Stimulated activated CD8-positive, alpha-beta memory T cell treated with anti-CD3 and anti-CD28 coated beads, Interleukin-12 subunit alpha, Interleukin-12 subunit beta, amount 100 ng/mL, for 4 hours (primary cell): ENCODE measurements at places on chromosomes 12 and 14.

GRCh38 chr12:111192647-111193046, 176.2 kb downstream of the PHETA1 start:
- no peak for DNase-seq

DNA sequence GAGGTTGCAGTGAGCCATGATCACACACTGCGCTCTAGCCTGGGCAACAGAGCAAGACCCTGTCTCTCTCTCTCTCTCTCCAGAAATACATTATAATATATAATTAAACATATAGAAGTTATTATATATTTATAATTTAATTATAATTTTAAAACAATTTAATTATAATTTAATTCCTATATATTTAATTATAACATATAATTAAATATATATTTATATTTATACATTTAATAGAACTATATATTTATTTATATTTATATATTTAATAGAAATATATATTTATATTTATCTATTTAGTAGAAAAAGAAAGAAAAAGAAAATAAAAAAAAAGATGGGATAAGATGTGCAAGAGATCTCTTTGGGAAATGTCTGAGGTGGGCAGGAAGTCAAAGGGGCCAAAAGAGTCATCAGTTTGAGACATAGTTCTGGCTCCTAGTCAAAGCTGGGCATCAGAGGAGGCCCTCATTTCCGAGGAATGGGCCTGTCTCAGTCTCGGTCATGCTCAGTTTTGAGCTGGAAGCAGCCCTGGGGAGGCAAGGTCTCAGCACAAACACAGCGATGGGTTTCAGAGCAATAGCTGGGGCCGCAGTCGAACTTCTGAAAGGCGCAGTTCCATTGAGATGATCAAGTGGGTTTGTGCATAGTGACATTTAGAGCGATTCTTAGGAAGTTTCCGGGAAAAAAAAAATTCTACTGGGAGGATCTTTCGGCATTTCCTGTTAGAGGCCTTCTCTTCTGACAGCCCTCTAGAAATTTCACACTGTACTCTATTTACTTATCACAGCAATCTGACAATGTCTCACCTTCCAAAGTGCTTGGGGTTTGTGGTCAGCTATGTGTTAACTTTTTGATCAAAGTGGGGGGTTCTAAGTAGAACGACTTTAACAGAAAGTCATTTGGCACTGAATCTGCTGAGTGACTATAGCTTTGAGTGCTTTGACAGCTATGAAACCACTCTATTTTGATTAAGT, 58.7 kb upstream of the GZMB start:
- DNase-seq: no peak

DNA sequence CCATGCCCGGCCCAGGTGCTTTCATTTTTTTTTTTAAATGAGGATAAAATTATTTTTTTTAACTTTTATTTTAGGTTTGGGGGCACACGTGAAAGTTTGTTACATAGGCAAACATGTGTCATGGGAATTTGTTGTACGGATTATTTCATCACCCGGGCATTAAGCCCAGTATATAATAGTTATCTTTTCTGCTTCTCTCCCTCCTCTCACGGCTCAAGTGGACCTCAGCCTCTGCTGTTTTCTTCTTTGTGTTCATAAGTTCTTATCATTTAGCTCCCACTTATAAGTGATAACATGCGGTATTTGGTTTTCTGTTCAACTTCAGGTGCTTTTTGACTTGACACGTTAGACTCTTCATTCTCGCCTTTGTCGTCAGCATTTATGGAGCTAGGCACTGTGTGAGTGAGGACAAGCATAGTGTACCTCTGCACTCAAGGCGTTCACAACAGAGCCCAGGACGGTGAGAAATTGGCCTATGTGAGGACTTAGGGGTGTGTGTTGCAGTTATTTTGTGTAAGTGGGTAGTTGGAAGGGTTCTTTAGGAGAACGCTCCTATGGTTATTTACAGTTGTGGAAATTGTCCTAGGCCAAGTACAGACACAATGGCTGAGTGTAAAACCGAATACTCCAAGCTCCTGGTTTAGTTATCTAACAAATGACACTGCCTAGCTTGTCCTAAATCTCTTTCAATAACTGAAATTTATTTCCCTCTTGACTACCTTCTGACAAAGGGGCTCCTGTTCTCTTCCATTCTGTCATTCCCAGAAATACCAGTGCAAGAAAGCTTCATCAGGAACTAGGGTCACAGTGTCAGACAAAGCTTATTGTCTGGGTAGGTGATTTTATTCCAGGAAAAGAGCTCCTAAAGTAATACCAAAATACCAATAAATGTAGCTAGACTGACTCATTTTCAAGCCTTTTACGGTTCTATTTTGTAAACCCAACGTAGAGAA, 200.5 kb upstream of the PRICKLE1 start:
- no peak for DNase-seq

DNA sequence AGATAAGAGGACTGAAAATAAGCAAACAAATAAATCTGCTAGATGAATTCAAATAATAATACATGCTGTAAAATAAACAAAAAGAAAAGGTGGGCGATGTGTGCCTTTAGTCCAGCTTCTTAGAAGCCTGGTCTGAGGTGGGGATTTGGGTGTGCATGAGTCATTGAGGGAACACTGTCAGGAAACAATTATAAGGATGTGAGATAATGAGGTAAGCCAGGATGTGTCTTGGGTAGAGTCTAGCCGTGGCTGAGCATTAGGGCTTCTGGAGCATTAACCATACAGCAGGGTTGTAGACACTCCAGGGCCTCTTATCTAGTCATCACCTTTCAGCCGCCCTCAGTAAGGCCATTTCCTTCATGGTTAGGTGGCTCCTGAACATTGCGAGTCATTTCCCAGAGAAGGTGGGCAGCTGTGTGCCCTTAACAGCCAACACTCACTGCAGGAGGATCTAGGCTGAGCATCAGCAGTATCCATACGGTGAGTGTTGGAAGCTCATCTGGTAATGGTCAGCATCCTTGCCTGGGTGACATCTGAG, 405.6 kb downstream of the GLT1D1 start:
- no peak for DNase-seq

GRCh38 chr14:71855399-71856036, 76.7 kb upstream of the RGS6 start:
- DNase-seq: no peak

DNA sequence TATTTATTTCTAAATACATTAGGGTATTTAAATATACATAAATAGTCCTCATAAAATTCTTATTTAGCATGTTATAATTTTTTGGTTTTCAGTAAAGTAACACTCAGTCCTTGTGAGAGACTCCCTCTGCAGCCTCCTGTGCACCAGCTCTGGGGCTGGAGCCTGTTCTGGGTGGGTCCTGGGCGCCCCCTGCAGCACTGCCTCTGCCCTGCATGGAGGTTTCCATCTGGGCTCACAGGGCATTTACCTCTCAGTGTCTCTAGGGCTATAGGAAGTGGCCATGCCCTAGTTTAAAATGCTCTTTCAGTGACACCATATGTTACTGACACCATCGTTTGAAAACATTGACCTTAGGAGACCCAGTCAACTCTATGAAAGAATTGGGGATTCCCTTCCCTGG, 1155.2 kb downstream of the TMEM121 start:
- no peak for DNase-seq

- no peak for DNase-seq
Measured at GRCh38 chr12:79329933-79330332, 360.8 kb downstream of the PAWR start.

DNA sequence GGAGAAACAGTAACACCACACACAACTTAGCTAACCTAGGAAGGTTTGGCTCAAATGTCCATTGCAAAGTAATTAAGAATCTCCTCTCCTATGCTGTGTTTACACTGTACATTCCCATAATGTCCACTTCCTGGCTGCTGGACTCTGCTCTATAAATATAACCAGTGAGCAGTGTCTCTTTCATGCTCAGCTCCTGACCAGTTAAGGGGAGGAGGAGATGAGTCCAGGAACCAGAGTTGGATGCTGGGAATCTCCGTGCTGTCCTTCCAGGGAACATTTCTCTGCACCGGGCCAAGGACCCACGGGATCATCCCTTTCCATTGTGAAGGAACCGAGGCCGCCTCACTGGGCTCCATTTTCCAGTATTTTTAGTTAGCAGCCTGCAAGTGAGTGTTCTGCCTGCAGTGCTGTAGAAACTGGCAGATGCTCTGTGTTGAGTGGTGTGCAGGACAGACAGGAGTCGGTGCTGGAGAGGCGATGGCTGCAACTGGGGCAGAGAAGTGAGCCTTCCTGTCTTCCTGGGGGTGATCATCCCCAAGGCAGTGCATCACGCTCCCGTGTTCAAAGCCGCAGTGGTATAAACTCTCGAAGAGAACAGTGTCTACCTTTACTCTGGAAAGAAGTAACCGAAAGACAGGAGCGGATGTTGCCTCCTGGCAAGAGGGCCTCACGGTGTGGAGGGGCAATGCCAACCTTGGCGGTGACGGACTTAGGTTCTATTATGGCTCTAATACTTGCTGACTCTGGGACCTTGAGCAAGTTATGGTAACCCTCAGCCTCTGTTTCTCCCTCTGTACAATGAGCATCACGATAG, 195.5 kb downstream of the CACNA1C start:
- DNase-seq: no peak

- DNase-seq: no peak
Measured at GRCh38 chr14:104882325-104882973, 17.4 kb downstream of the CEP170B start.

- DNase-seq: no peak
Measured at GRCh38 chr14:96192975-96193805, 11.4 kb upstream of the BDKRB2 start.

DNA sequence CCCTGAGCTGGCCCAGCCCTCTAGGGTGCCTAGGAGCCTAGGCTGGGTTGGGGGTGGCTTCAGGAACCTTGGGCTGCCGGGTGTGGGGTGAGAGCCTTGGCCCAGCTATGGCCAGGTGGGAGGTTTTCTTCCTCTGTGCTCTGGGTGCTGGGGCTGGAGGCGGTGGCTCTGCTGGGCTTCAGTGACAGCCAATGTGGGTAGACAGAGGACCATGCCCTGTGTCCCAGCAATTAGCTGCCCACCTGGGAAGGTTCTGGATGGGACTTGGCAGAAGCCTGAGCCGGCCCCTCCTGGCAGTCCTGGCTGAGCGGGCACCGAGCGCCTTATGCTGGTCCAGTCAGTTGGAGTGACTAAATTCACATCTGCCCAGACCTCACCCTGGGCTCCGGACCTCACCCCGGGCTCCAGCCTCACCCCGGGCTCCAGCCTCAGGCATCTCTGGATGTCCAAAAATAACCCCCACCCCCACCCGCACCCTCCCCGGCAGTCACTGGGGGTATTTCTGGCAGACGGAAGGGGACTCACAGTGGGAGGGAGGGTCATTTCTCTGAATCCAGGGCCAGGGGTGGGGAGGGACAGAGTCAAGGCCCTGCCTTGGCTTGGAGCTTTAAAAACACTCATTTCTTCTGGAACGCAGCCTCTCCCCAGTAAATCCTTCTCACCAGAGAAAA, 46.9 kb downstream of the CYP46A1 start:
- DNase-seq: no peak

GRCh38 chr12:114684098-114684869, at the start of gene TBX3:
Gene TBX3, minus strand, starts transcription at chr12:114684175. Its CDS starts 975 bp downstream, at chr12:114683200.
- no peak for DNase-seq

DNA sequence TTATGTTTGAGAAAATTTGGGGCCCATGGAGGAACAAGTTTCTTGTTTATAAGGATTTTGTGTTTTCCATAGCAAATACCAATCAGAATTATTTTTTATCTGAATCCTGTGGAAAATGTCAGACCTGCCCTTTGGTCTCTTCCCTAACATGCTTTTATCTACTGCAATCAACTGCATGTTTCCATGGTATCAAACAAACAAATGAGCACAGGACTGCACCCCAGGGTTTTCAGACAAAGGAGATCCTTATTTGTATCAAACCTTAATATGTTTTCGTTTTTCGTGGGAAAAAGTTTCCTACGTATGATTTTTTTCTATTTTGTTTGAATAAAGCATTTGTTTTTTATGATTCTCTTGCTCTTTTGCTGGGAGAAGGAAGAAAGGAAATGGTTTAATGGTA, 91.1 kb downstream of the GPR135 start:
- DNase-seq: no peak

DNA sequence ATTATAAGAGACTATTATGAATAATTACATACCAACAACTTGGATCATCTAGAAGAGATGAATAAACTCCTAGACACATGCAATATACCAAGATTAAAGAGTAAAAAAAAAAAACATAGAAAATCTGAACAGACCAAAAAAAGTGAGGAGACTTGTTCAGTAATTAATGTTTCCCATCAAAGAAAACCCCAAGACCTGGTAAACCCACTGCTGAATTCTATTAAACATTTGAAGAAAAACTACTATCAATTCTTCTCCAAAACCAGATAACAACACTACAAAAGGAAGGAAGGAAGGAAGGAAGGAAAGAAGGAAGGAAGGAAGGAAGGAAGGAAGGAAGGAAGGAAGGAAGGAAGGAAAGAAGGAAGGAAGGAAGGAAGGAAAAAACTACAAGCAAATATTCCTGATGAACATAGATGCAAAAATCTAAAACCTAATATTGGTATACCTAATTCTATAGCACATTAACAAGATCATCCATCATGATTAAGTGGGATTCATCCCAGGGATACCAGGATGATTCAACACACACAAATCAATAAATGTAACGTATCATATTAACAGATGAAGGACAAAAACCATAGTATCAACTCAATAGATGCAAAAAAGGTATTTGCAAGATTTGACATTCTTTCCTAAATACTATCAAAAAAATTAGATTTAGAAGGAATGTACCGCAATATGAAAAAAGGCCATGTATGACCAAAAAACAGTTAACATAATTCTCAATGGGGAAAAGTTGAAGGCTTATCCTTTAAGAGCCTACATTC, 445.5 kb downstream of the KCNH5 start:
- no peak for DNase-seq

DNA sequence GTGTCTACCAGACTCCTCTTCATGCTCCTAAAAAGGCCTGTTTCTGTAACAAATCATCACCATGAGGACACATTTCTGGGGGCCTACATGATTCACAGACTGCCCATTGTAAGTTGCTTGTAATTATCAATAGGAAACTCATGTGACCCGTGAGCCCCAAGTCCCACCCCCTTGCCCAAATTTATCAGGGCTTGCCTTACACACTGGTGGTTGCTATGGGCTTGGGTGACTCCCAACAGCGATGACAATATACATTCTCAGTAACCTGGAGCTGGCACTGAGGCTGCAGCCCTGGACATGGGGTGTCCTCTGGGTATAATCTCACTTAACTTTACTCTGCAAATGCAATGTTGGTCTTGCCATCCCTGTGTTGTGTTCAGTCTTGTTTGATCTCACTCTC, 149.2 kb downstream of the NRXN3 start:
- DNase-seq: no peak

DNA sequence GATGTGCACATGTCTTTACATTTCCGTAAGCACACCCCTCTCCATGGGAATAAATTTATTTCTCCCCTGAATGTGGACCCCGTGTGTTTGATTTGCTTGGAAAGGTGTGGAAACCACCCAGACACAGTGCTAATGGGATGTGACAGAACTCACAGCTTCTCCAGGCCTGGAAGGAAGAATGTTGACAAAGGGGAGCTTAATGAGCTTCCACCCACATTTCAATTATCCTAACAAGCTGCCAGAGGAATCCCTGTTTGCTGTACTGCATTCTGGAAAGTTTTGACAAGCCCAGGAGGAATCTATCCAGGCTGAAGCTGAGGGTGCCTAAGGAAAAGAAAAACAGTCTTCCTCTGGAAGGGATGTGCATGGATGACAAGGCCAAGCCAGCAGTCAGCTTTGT, 51.2 kb upstream of the CCDC60 start:
- DNase-seq: no peak
